Thoracic aorta (tissue), 2 donors: ENCODE measurements at places on chromosomes 3 and 15. TPM values are rescaled to one million over a fixed set of nuclear protein-coding genes. Genes with fewer than 3 reads are reported as not detected.

GRCh38 chr3:132445817-132446216, 28.5 kb downstream of the DNAJC13 start:
- DNase-seq = no peak
- H3K4me1 ChIP-seq = peaks cover 48% of the 10 kb centered on the region
- H3K36me3 ChIP-seq = no peaks in the 10 kb centered on the region
- H3K27me3 ChIP-seq = no peaks in the 10 kb centered on the region

The ROPN1 gene
- total RNA-seq = not detected

The FSD2 gene
- total RNA-seq = not detected

GRCh38 chr15:32774022-32774421, 56.2 kb downstream of the GREM1 start:
- no peaks in the 10 kb centered on the region for H3K27me3 ChIP-seq
- no peak overlapping the region for H3K4me3 ChIP-seq
- DNase-seq = no peak
- H3K36me3 ChIP-seq = no peaks in the 10 kb centered on the region
- H3K4me1 ChIP-seq = no peaks in the 10 kb centered on the region
- no peak overlapping the region for H3K27ac ChIP-seq

The CFAP100 gene
- not detected for total RNA-seq
